ENCODE measurements at places on chromosomes 3 and 15. TPM values are rescaled to one million over a fixed set of nuclear protein-coding genes. Genes with fewer than 3 reads are reported as not detected.

DNA sequence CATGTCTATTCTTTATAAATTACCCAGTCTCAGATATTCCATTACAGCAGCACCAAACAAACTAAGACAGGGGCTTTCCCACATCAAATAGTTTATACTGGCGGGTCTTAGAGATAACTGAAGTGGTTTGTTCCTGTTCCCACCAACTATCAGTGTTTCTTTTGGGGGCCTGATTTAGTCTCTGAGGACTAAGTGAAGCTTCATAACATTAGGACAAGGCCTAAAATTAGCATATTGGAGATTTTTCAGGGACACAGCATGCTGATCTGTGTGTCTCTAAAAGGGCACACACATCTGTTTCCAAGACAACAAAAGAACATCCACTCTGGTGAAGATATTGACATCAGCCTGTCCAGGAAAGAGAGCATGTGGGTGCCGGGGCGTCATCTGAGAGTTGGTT is 72.6 kb upstream of the SEMA6D start:
- DNase-seq: no peak

DNA sequence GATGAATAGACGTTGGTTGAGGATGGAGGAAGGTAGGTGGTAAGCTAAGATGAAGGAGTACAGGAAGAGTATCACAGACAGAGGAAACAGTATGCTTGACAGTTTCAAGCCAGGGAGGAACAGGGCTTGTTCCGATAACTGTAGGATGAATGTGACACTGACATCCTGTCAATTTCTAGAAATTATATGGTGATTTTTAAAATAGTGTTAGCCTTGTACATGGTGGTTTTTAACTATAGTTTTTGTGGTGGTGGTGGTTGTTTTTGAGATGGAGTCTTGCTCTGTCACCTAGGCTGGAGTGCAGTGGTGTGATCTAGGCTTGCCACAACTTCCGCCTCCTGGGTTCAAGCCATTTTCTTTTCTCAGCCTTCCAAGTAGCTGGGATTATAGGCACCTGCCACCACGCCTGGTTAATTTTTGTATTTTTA is 92.8 kb downstream of the FNDC3B start:
- no peak for DNase-seq

DNA sequence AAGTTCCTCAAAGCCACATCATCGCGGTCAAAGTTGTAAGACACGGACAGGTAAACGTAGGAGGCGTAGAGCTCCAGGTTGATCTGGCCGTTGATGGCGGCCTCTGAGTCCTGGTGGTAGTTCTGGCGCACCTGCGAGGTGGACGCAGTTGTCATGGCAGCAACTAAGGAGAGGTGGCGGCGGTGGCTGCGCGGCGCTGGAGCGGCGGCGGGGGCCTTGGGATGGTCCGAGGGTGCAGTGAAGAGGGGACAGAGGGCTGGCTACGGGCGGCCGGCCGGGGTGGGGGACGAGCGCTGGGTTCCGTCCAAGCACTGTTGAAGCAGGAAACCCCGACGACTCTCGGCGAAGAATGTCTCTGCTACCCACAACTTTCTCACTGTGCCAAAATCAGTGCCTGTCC is 38.9 kb downstream of the RAB7A start:
- DNase-seq: no peak

DNA sequence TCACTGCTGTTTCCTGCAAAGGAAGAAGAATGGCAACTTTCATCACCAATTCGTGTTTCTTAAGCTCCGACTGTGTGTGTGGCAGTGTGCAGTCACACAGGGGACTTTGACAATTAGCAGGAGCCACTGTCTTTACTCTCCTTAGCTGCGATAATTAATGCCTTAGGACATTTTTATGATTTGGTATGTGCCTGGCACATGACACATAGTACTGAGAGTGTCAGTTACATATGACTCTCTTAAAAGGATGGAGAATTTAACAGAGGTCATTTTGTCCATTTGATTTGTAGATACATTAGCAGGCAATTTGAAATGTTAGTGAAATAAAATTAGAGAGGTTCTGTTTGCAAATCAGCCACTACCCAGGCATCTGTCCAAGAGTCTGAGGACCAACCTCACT is 128.9 kb upstream of the VEPH1 start:
- DNase-seq: no peak

DNA sequence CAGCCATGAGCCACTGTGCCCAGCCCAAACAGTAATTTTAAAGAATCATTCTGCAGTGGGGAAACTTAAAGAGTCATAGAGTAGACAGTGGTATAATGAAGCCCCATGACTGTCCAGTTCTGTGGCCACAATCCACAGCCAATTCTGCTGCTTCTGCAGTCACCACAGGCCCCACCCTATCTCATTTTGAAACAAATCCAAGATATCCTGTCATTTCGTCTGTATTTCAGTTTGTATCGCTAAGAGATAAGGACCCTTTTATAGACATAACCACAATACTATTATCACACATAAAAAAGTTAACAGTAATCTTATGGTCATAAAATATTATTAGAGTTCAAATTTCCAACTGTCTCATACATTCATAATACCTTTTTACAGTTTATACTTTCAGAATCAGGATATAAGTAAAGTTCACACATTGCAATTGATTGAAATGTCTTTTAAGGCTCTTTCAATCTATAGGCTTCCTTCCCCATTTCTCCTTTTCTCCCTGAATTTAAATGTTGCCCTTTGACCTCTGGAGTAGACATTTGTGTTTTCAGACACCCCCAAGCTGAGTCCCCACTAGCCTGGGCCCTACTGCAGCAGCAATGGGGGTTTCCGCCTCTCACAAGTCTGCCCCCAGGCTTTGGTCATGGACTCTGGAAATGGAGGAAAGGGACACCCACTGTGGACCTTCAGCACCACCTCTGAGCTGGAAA is 4.2 kb upstream of the NUP210 start:
- DNase-seq: no peak

DNA sequence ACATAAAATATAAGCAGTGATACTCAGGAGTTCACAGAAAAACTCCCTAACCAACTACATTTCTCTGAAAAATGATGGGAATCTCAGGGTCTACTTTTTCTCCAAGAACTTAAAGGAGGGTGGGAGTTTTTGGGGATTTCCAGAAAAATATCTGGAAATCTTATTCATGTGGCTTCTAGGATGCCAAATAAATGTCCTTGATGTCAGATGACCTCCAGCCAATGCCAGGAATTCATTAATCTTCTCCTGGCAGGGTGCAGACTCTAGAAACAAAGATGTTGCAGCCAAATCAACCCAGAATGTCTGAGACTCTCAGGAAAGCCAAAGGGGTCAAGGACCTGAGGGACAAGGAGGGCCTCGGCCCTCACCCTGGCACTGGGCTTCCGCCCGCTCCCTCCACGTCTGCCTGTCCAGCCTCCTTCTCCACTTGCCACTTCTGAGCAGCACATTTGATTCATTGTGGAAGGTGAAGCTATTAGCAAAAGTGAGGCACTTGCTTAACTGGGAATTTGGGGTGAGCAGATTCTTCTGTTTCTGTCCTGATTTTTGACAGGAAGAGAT is 61.9 kb upstream of the HEG1 start:
- DNase-seq: no peak

GRCh38 chr15:69599271-69599670 is 146.7 kb downstream of the RPLP1 start:
- DNase-seq: no peak

- DNase-seq: no peak
Observed at GRCh38 chr3:141753399-141753798, 9.8 kb upstream of the GRK7 start.

- peak; percentile 9 for DNase-seq
Observed at GRCh38 chr3:113118336-113118735, 93.0 kb upstream of the BOC start.

DNA sequence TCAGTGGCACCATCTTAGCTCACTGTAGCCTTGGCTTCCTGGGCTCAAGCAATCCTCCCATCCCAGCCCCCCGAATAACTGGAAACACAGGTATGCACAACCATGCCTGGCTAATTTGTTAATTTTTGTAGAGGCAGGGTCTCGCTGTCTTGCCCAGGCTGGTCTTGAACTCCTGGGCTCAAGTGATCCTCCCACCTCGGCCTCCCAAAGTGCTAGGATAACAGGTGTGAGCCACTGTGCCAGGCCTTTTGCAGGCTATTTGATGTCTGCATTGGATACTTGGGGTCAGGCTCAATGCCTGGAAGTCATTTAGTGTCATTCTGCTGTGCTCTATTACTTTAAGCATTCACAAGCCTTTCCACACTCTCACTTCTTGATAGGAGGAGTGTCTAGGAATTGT is 17.6 kb downstream of the LIMD1 start:
- no peak for DNase-seq

DNA sequence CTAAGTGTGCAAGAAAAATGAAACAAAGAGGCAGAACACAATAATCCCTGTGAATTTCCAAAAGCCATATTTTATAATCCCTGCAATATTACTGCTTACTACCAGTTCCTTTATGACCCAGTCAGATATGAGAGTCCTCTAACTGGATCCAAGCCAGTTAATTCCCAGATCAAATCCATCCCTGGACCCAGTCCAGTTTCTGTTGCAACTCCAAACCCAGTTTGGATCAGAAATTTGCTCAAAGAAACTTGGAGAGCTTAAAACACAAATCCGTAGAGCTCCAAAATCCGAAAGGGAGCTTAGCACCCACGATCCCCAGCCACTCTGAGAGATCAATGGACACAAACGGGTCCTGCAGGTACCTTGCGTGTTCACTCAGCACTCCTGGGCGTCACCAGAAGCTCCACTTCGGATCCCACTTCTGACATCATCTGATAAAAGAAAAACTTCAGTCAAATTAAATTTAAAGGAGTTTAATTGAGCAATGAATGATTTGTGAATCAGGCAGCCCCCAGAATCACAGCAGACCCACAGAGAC is 32.6 kb upstream of the THUMPD3 start:
- no peak for DNase-seq

GRCh38 chr15:80467311-80467714 is 63.1 kb downstream of the ARNT2 start:
- no peak for DNase-seq

- DNase-seq: no peak
Observed at GRCh38 chr3:78792212-78792611, 975.6 kb downstream of the ROBO1 start.

- no peak for DNase-seq
Observed at GRCh38 chr15:76118767-76119166, 59.0 kb downstream of the TMEM266 start.

GRCh38 chr15:29320420-29320819 is 50.8 kb upstream of the NSMCE3 start:
- DNase-seq: no peak

DNA sequence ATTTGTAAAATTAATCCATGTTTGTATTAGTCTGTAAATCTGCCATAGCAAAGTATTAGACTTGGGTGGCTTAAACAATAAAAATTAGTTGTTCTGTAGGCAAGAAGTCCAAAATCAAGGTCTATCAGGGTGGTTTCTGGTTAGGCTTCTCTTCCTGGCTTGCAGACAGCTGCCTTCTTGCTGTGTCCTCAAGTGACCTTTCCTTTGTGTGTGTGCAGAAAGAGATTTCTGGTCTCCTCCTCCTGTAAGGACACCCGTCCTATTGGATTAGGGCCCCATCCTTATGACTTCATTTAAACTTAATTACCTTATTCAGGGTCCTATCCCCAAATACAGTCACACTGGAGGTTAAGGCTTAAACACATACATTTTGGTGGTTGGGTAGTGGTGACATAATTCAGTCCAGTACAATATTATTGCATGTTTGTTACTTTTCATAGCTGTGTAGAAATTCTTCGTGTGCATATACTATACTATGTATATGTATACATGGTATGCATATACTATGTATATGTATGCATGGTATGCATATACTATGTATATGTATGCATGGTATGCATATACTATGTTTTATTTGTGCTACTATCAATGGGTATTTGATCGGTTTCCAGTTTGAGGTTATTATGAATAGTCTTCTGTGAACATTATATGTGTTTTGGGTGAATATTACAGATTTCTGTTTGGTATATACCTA is 57.9 kb upstream of the RNU6-1 start:
- no peak for DNase-seq

- no peak for DNase-seq
Observed at GRCh38 chr3:126567696-126568438, 9.1 kb upstream of the C3orf22 start.

- DNase-seq: no peak
Observed at GRCh38 chr3:60746043-60746638, 505.1 kb downstream of the FHIT start.

- DNase-seq: no peak
Observed at GRCh38 chr3:46154311-46154710, 53.8 kb downstream of the CCR1 start.

DNA sequence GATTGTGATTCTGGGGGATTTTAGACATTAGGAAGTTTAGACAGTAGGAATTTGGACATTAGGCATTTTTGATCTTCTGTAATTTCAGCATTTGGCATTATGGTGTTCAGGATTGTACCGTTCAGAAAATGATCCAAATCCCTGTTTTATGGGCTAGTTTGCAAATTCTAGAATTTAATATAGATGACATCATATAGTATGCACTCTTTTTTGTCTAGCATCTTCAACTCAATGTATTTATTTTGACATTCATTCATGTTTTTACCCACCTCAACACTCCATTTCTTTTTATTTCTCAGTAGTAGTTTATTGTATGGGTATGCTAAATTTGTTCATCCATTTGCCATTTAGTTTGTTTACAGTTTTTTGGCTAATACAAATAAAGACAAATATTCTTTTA is 105.3 kb upstream of the ZPLD1 start:
- no peak for DNase-seq

GRCh38 chr3:49906073-49906743 is 2.5 kb upstream of the MST1R start:
- DNase-seq: peak; percentile 54

DNA sequence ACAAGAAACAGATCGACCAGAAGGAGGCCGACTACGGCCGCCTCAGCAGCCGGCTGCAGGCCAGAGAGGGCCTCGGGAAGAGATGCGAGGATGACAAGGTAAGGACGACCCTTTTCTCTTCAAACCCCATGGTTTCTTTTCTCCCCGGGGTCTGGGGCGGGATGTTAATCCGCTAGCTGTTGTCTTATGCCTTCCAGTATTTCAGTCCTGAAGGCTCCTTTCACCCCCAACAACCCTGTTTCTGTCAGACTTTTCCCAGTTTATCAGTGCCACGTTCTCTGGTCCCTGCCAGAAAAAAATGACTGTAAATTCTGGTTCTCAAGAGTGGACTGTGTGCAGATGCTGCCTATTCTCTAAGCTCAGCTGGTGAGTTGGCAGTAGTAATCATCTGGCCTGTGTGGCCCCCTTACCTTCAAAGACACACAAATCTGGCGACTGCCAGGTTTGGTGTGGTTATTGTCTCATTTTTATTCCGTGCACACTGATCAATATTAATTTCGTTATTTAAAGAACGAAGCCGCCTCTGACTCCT is 806 bp downstream of the GOLM2 start:
- DNase-seq: no peak

The GCSAM gene
- total RNA-seq: 0.45 TPM

The UROC1 gene
- not detected for total RNA-seq

The TRIM71 gene
- not detected for total RNA-seq

The CSNK1G1 gene
- total RNA-seq: 7.7 TPM

The SLC27A2 gene
- total RNA-seq: not detected

The GCNT3 gene
- total RNA-seq: not detected

The MYNN gene
- 12.1 TPM for total RNA-seq

The CFAP20DC gene
- not detected for total RNA-seq

The TMC3 gene
- not detected for total RNA-seq

The OXTR gene
- 0.37 TPM for total RNA-seq

The SEMA3F gene
- 12.8 TPM for total RNA-seq

The POLQ gene
- total RNA-seq: 0.86 TPM

The LMCD1 gene
- 47.1 TPM for total RNA-seq
